ENCODE measurements at places on chromosomes 13 and 19. TPM values are rescaled to one million over a fixed set of nuclear protein-coding genes. Genes with fewer than 3 reads are reported as not detected.

- H3K27ac ChIP-seq: no peak overlapping the region
- H3K4me1 ChIP-seq: no peaks in the 10 kb centered on the region
- H3K27me3 ChIP-seq: no peaks in the 10 kb centered on the region
Observed at GRCh38 chr13:90652036-90652435, 695.5 kb upstream of the MIR17HG start.

- H3K27ac ChIP-seq: peak overlapping the region; percentile 21
- DNase-seq: no peak
- no peaks in the 10 kb centered on the region for H3K27me3 ChIP-seq
- peaks cover 4% of the 10 kb centered on the region for H3K4me1 ChIP-seq
Observed at GRCh38 chr13:45950386-45951000, 98.9 kb upstream of the SIAH3 start.

- no peaks in the 10 kb centered on the region for H3K27me3 ChIP-seq
- peak overlapping the region; percentile 82 for H3K27ac ChIP-seq
- peaks cover 6% of the 10 kb centered on the region for H3K36me3 ChIP-seq
- H3K4me1 ChIP-seq: peaks cover 52% of the 10 kb centered on the region
Observed at GRCh38 chr13:99015606-99016490, 38.0 kb upstream of the DOCK9 start.

- DNase-seq: no peak
- H3K27ac ChIP-seq: peak overlapping the region; percentile 1
- H3K27me3 ChIP-seq: peaks cover 83% of the 10 kb centered on the region
- H3K36me3 ChIP-seq: peaks cover 5% of the 10 kb centered on the region
Observed at GRCh38 chr19:46426506-46427162, 2.1 kb downstream of the PNMA8C start.

- H3K4me1 ChIP-seq: peaks cover 25% of the 10 kb centered on the region
- H3K27ac ChIP-seq: no peak overlapping the region
- peak overlapping the region; percentile 75 for H3K4me3 ChIP-seq
- peaks cover 3% of the 10 kb centered on the region for H3K36me3 ChIP-seq
Observed at GRCh38 chr19:17807731-17808316, 12.9 kb downstream of the B3GNT3 start.

GRCh38 chr13:35978607-35979316 lies 152.4 kb downstream of the DCLK1 start:
- H3K27me3 ChIP-seq: peaks cover 9% of the 10 kb centered on the region
- no peak overlapping the region for H3K4me3 ChIP-seq
- DNase-seq: no peak
- no peak overlapping the region for H3K27ac ChIP-seq
- no peaks in the 10 kb centered on the region for H3K36me3 ChIP-seq

DNA sequence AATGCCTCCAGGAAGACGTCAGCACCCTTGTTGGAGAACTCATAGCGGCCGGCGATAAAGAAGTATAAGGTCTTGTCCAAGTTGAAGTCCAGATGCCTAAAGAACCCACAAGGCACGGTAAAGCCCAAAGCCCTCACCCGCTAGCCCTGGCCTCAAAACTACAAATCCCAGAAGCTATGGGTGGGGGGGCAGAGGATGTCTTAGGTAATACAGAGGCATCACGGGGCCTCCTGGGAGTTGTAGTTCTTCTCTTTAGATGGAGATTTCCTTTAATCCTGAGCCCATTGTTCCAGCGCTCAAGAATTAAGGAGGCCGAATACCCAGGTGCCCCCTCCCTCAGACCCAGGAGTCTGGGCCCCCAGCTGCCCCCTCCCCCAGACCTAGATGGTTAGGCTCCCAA lies 10.8 kb downstream of the GYS1 start:
- peaks cover 4% of the 10 kb centered on the region for H3K36me3 ChIP-seq
- peaks cover 2% of the 10 kb centered on the region for H3K4me1 ChIP-seq
- H3K4me3 ChIP-seq: no peak overlapping the region
- no peak overlapping the region for H3K27ac ChIP-seq
- DNase-seq: no peak

GRCh38 chr13:40213779-40214178 lies 452.7 kb downstream of the FOXO1 start:
- H3K27me3 ChIP-seq: no peaks in the 10 kb centered on the region
- DNase-seq: no peak
- peaks cover 6% of the 10 kb centered on the region for H3K36me3 ChIP-seq
- no peak overlapping the region for H3K27ac ChIP-seq
- H3K4me1 ChIP-seq: peaks cover 24% of the 10 kb centered on the region
- no peak overlapping the region for H3K4me3 ChIP-seq

GRCh38 chr13:19742643-19743042 lies 40.1 kb downstream of the PSPC1 start:
- peaks cover 5% of the 10 kb centered on the region for H3K36me3 ChIP-seq
- H3K27ac ChIP-seq: peak overlapping the region; percentile 47
- DNase-seq: no peak
- H3K4me1 ChIP-seq: peaks cover 13% of the 10 kb centered on the region
- H3K4me3 ChIP-seq: no peak overlapping the region

DNA sequence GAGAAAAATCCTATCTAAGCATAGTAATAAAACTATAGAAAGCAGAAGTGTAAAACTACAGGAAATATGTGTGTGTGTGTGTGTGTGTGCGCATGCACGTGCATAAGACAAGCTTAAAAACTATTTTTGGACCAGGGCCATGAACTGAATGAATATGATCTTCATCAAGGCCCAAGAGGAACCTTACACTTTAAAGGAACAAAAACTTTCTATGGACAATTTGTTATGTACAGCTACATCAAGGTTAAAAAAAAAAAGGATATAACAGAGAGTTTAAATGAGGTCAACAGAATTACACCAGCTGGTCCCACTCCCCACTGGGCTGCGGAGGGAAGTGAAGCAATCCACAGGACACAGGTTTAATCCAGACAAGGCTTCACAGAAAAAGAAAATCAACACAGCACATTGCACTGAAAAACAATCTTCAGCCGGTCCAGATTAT lies 151.1 kb downstream of the LHFPL6 start:
- no peak for DNase-seq
- peaks cover 42% of the 10 kb centered on the region for H3K27me3 ChIP-seq
- no peaks in the 10 kb centered on the region for H3K36me3 ChIP-seq
- H3K4me1 ChIP-seq: no peaks in the 10 kb centered on the region
- H3K4me3 ChIP-seq: no peak overlapping the region

GRCh38 chr13:69857183-69857821 lies 250.3 kb upstream of the ATXN8OS start:
- H3K4me3 ChIP-seq: no peak overlapping the region
- DNase-seq: no peak
- no peak overlapping the region for H3K27ac ChIP-seq
- no peaks in the 10 kb centered on the region for H3K27me3 ChIP-seq
- H3K36me3 ChIP-seq: no peaks in the 10 kb centered on the region

- no peaks in the 10 kb centered on the region for H3K36me3 ChIP-seq
- no peak for DNase-seq
- no peak overlapping the region for H3K27ac ChIP-seq
- no peak overlapping the region for H3K4me3 ChIP-seq
Observed at GRCh38 chr19:20273951-20274570, 107.0 kb downstream of the ZNF486 start.

- H3K27me3 ChIP-seq: no peaks in the 10 kb centered on the region
- peaks cover 35% of the 10 kb centered on the region for H3K4me1 ChIP-seq
- H3K4me3 ChIP-seq: peak overlapping the region; percentile 68
- DNase-seq: no peak
Observed at GRCh38 chr19:14510311-14511228, 7.6 kb downstream of the DNAJB1 start.

- no peak for DNase-seq
- H3K4me1 ChIP-seq: peaks cover 9% of the 10 kb centered on the region
- no peaks in the 10 kb centered on the region for H3K27me3 ChIP-seq
- peaks cover 5% of the 10 kb centered on the region for H3K36me3 ChIP-seq
- peak overlapping the region; percentile 39 for H3K27ac ChIP-seq
- H3K4me3 ChIP-seq: no peak overlapping the region
Observed at GRCh38 chr13:112510002-112510780, 77.8 kb downstream of the TUBGCP3 start.

DNA sequence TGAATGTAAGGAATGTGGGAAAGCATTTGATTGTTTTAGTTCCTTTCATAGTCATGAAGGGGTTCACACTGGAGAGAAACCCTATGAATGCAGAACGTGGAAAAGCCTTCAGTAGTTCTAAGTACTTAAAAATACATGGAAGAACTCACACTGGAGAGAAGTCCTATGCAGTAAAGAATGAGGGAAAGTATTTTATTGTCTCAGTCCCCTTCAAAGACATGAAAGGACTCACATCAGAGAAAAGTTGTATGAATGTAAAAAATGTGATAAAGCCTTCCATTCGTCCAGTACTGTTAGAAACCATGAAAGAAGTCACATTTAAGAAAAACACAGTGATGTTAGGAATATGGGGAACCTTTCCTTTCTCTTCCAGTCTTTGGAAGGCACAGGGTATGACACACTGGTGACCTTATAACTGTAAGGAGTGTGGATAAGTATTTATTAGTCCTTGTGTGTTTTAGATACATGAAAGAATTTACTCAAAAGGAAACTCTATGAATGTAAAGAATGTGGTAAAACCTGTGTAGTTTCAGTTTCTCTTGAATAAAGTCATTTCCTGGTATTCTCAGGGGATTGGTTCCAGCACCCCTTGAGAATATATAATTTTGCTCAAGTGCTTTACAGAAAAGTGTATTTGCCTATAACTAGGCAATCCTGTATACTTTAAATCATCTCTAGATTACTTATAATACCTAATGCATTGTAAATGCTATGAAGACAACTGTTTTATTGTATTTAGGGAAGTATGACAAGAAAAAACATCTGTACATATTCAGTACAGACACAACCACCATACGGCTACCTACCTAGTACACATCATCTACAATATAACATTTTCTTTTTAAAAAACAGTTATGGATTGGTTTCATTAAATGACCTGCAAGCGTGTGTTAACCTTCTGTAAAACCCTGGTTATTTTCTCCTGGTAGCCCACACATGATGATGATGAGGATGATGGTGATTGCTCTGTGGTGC lies 52.8 kb downstream of the ZNF823 start:
- peaks cover 2% of the 10 kb centered on the region for H3K27me3 ChIP-seq
- no peak overlapping the region for H3K4me3 ChIP-seq
- no peak overlapping the region for H3K27ac ChIP-seq
- DNase-seq: no peak
- no peaks in the 10 kb centered on the region for H3K36me3 ChIP-seq

GRCh38 chr19:7549429-7550148 lies 14.1 kb downstream of the PNPLA6 start:
- peaks cover 3% of the 10 kb centered on the region for H3K4me1 ChIP-seq
- H3K27ac ChIP-seq: no peak overlapping the region
- DNase-seq: no peak
- no peak overlapping the region for H3K4me3 ChIP-seq
- H3K36me3 ChIP-seq: peaks cover 6% of the 10 kb centered on the region

DNA sequence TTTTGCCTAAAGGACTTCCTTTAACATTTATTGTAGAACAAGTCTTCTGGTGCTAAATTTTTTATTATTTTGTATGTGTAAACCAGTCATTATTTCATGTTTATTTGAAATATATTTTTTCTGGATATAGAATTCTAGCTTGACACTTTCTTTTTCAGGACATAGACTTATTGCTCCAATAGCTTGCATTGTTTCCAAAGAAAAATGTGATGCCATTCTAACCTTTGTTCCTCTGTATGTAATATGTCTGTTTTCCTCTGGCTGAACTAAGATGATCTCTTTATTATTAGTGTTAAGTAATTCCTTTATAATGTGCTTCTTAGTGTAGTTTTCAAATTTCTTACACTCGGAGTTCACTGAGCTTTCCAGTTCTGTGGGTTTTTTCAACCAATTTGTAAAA lies 174.1 kb upstream of the STARD13 start:
- DNase-seq: no peak
- peaks cover 15% of the 10 kb centered on the region for H3K27me3 ChIP-seq
- H3K4me1 ChIP-seq: no peaks in the 10 kb centered on the region

DNA sequence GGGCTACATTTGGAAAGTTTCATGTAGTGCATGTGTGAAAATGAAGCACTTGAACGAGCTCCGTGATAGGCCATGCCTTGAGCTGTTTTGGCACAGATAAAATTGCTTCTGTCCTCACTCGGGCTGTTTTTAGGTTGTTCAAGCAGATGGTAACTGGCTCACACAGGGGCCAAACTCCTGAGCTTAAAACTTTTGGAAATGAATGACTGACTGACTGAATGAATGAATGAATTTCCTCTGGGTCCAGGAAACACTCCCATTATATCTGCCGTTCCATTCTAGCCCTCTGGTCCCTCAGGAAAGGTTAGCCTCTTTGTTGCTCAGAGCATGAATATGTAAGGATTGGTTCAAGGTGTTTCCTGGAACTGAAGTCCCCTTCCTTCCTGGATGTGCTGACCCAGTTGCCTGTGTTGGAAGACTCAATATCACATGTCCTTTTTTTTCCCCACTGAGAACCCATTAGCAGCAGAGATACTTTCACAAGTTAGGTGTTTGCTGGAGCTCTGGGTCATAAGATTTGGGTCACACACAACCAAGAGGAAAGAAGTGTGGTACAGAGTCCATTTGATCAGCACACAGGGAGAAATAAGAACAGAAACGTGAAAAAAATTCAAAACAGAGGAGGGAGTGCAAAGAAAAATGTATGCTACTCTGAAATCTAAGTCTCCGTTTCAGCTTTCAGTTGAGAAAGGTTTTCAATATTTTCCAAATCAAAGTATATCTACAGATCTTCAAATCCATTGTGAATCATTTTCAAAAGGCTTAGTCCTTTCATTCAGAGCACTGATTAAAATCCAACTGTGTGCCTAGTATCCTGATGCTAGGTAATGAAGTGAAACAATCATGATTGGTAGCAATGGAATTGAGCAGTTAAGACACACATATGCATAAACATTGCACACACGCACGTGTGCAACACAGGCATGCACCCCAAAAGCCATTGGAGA lies 18.9 kb downstream of the MBNL2 start:
- no peaks in the 10 kb centered on the region for H3K27me3 ChIP-seq
- no peak overlapping the region for H3K27ac ChIP-seq
- no peak overlapping the region for H3K4me3 ChIP-seq
- DNase-seq: no peak
- H3K4me1 ChIP-seq: peaks cover 62% of the 10 kb centered on the region

GRCh38 chr19:11506101-11506555 lies 489 bp upstream of the ZNF653 start:
- peak overlapping the region; percentile 93 for H3K4me3 ChIP-seq
- peaks cover 19% of the 10 kb centered on the region for H3K4me1 ChIP-seq
- no peak for DNase-seq
- peaks cover 5% of the 10 kb centered on the region for H3K36me3 ChIP-seq

GRCh38 chr19:55146078-55146704 lies 2.8 kb downstream of the TNNT1 start:
- H3K4me1 ChIP-seq: peaks cover 4% of the 10 kb centered on the region
- no peak overlapping the region for H3K4me3 ChIP-seq
- peaks cover 51% of the 10 kb centered on the region for H3K27me3 ChIP-seq
- H3K27ac ChIP-seq: no peak overlapping the region
- H3K36me3 ChIP-seq: peaks cover 8% of the 10 kb centered on the region

Gene GSX1
- total RNA-seq: not detected

Gene ZNF729
- total RNA-seq: not detected

Gene TEX29
- not detected for total RNA-seq

Gene CEACAM19
- 0.27 TPM for total RNA-seq

Gene GRIK5
- total RNA-seq: 0.42 TPM

Gene PSPN
- total RNA-seq: 1.3 TPM

Gene WDR88
- not detected for total RNA-seq

Gene BCAM
- not detected for total RNA-seq

Gene CD70
- 4.5 TPM for total RNA-seq

Gene OR7D2
- total RNA-seq: not detected

All from T-helper 17 cell (primary cell).